Glomerular endothelial cell (primary cell): ENCODE measurements at places on chromosomes 11 and 22. TPM values are rescaled to one million over a fixed set of nuclear protein-coding genes. Genes with fewer than 3 reads are reported as not detected.

DNA sequence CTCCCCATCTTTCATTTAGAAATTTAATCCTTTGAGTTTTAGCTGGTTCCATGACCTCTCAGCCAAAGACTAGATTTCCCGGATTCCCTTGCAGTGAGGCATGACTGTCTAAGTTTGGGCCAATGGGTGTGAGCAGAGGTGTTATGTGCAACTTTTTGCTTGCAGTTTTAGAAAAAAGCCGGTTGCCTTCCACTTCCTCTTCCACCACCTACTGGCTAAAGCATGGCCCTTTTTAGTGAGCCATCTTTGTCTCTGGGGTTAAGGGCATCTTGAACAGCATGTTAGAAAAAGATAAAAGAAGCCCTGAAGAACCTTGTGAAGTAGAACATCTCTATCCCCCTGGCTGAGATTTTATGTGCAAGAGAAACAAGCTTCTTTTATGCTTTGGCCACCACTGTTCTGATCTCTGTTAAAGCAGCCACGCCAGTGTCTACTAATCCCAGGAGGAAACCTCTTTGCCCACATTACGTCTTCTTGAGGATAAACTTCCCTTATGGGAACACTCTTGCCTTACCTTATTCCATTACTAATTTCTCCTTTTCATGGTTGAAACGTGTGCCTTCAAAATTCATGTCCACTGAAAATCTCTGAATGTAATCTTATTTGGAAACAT lies 279.9 kb downstream of the TENM4 start:
- DNase-seq = no peak

GRCh38 chr11:12631651-12632050 lies 42.6 kb upstream of the TEAD1 start:
- no peak for DNase-seq

The OR51I1 gene
- not detected in 2 replicates for total RNA-seq

- no peak for DNase-seq
These were observed 40.5 kb upstream of the TOP3B start for GRCh38 chr22:22022947-22023534.

- no peak for DNase-seq
These were observed 23.0 kb downstream of the PAX6 start for GRCh38 chr11:31788085-31788484.

- DNase-seq = no peak
These were observed 4.9 kb downstream of the GRK3 start for GRCh38 chr22:25569361-25569760.

DNA sequence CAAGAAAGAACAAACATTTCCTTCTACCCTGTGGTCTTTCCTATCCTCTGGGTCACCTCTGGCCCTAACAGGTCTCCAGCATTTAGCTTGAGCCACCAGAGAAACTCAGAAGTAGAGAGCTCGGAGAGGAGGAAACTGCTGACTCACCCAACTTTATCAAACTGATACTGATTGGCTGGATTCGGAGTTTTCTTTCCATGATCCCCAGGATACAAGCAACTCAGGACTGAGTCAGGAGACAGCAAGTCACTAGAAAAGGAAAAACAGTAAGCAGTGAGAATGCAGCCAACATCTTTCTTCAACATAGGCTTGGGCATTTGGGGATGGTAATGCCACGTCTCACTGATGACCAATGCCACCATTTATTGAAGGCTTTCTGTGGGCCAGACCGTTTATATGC lies 32.7 kb downstream of the THOC5 start:
- DNase-seq = peak; percentile 85

- DNase-seq = no peak
These were observed 1.7 kb downstream of the TIMP3 start for GRCh38 chr22:32803020-32803737.

DNA sequence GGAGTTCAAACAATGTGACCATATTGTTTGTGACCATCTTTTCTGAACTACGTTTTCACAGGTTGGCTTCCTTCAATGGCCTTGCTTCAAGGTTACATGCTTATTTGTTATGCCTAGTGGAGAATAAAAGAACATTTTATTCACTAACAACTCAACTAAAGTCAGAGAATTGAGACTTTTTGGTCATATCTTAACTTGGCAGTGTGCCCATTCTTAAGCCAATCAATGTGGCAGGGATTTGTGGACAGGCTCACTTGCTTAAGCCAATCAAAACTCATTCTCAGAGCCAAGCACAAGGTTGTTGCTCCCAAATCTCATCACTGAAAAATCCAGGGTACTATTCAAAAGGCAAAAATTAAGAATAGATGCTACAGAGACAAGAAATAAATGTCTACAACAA lies 455.8 kb upstream of the FAT3 start:
- DNase-seq = no peak

- no peak for DNase-seq
These were observed 3.9 kb downstream of the POLD4 start for GRCh38 chr11:67349457-67349856.

The KCNE3 gene
- 1.0 and 1.4 TPM in 2 replicates for total RNA-seq

DNA sequence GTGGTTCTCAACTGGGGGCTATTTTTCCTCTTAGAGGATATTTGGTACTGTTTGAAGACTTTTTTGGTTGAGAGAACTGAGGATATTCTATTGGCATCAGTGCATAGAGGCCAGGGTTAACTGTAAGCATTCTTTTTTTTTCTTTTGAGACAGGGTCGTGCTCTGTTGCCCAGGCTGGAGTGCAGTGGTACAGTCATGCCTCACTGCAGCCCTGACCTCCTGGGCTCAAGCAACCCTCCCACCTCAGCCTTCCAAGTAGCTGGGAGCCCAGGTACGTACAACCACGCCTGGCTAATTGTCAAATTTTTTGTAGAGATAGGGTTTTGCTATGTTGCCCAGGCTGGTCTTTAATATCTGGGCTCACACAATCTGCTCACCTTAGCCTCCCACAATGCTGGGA lies 12.9 kb downstream of the MMP7 start:
- no peak for DNase-seq

The HMOX1 gene
- 60.6 and 176 TPM in 2 replicates for total RNA-seq

- DNase-seq = no peak
These were observed 108.1 kb upstream of the THY1 start for GRCh38 chr11:119531056-119531455.

GRCh38 chr22:30073743-30074142 lies 6.5 kb upstream of the HORMAD2 start:
- no peak for DNase-seq

GRCh38 chr11:50379484-50379883 lies 346.8 kb downstream of the OR4C45 start:
- DNase-seq = no peak

- DNase-seq = no peak
These were observed 63.1 kb downstream of the MTNR1B start for GRCh38 chr11:93032580-93032979.

GRCh38 chr11:69558519-69558941 lies 77.1 kb downstream of the LINC01488 start:
- no peak for DNase-seq

DNA sequence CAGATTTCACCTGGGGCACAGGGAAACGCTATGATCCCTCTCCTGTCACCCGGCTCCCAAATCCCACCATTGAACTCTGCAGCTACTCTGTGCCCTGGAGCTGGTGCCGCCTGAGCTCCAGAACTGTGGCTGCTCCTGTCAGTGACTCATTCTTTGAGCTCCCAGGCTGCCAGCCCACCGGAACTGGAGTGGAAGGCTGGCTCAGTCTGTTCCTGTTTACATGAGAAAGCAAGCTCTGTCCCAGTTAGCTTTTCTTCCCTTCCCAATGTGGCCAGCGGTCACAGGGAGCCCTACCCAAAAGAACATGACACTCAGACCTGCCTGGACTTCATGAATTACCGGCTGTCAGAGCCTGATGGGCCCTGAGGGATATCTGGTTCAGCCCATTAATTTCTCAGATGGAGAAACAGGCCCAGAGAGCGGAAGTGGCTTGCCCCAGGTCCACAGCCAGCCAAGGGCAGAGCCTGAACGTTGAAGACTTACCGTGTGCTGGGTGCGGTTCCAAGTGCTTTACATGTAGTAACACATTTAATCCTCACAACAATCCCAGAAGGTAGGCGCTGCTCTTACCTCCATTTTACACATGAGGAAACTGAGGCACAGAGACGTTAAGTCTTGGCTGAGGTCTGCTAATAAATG lies 23.8 kb upstream of the IGSF22 start:
- peak; percentile 22 for DNase-seq

GRCh38 chr22:31289344-31289743 lies 2.9 kb downstream of the PIK3IP1 start:
- no peak for DNase-seq

The PRODH gene
- total RNA-seq = 1.0 TPM in 1 of 2 replicates, not detected in the other

- DNase-seq = no peak
These were observed 2.5 kb upstream of the DNAL4 start for GRCh38 chr22:38796262-38796957.

DNA sequence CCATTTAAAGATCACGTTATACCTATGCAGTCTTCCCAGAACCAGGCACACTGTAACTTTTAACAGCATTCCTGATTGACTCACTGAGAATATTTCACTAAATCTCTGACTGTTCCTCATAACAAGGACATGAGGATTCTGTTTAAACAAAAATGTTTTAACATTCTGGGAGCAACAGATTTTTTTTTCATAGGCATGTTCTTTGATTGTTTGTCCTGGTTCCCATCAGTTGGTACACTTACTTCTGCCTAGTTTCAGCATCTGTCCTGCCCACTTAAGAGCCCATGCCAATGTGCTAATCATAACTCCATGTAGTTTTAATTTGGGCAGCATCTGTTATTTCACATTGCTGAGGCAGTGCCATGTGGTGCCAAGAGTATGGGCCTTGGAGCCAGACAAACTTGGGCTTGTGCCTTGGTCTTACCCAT lies 138.5 kb upstream of the CTSC start:
- no peak for DNase-seq

DNA sequence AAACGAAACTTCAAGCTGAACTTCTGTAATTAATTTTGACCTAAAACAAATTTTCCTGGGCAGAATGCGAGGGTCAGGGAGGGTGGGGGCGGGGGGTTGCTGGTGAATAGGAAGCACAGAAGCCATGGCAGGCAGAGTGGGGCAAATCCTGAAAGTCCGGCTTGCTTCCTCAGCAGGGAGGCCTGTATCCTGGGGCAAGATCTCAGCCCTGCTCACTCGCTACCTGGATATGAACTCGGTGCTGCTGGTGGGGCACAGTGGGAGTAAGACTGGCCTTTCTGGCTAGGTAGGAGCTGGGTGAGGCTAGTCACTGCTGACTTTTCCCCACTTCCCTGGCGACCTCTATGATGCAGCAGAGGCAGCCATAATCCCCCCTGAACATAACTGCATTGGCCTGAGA lies 168.9 kb upstream of the CHORDC1 start:
- DNase-seq = no peak

The ABTB2 gene
- total RNA-seq = 3.5 and 3.6 TPM in 2 replicates

DNA sequence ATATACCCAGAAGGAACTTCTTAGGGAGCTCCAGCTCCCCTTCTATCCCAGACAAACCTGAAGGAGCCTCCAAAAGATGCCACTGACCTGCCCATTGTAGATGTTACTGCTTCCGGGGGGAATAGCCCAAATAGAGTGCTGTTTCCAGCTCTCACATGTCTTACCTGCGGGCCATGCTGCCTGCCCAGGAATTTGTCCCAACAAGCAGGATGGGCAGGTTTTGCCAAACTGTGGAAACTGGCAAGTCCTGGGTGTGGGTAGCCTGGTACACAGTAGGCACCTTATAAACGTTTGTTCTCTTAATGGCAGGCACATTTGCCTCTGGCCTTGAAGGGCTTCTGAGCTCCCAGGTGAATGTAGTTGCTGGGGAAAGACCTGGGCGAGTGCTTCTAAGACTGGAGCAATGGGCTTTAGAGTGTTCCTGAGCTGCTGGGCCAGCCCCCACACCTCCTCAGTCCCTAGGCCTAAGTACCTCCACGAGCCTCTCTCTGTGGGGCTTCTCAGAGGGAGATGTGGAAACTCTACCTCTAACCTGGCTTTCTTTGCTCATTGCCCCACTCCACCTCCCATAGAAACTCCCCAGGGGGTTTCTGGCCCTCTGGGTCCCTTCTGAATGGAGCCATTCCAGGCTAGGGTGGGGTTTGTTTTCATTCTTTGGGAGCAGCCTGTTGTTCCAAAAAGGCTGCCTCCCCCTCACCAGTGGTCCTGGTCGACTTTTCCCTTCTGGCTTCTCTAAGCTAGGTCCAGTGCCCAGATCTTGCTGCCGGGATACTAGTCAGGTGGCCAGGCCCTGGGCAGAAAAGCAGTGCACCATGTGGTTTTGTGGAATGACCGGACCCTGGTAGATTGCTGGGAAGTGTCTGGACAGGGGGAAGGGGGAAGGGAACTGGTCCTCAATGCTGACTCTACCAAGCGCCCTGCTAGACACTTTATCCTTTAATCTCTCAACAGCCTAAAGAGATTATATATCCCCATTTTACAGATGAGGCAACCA lies 37.2 kb downstream of the LIMK2 start:
- DNase-seq = no peak

GRCh38 chr11:44771252-44771734 lies 44.5 kb downstream of the TSPAN18 start:
- no peak for DNase-seq

- DNase-seq = no peak
These were observed 1.1 kb downstream of the PVALB start for GRCh38 chr22:36815558-36816338.

The ATG16L2 gene
- 25.6 and 39.7 TPM in 2 replicates for total RNA-seq

The LRRC10B gene
- total RNA-seq = 0.18 TPM in 1 of 2 replicates, not detected in the other

GRCh38 chr11:103980108-103980507 lies 56.3 kb upstream of the DDI1 start:
- DNase-seq = no peak

DNA sequence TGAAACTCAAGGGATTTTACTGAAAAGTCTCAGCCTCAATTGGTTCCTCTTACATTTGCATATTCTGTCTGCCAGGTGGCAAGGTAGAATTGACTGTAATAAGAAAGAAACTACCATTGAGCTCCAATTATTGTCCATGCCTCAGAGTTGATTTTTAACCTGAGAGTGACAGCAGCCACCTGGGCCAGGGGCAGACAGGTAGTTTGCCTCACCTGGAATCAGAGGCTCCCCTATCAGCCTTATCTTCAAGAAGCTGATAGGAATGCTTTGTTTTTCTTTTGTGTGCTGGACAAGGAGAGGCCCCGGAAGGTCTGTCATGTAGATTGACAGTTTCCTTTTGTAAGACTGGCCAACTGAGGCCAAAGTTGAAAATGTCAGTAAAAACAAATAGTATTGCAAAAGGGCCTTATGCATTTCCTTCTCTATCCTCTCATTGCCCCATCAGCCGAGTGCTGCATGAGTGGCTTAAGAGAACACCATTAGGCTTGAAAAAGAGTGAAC lies 34.1 kb downstream of the CD44 start:
- no peak for DNase-seq

The SELENOH gene
- total RNA-seq = 160 and 174 TPM in 2 replicates

DNA sequence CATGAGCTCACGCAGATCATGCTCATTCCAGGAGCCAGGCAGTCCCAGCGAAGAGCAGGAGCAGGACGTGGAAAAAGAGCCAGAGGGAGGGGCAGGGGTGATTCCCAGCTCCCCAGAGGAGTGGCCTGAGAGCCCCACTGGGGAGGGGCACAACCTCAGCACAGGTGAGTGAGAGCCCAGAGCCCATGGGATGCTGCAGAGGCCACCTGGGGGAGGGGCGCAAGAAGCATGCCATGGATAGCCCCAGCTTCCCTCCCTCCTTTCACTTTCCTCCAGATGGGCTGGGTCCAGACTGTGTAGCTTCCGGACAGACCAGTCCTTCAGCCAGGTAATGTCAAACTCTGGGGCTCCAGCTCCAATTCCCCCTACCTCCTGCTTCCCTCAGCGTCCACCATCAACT lies 6.2 kb downstream of the SMTNL1 start:
- DNase-seq = no peak

GRCh38 chr11:94275961-94276360 lies 28.4 kb upstream of the IZUMO1R start:
- DNase-seq = no peak
